ENCODE measurements at places on chromosomes 13 and 19. TPM values are rescaled to one million over a fixed set of nuclear protein-coding genes. Genes with fewer than 3 reads are reported as not detected.

- DNase-seq = no peak
Measured at GRCh38 chr13:42333613-42334328, 61.8 kb downstream of the AKAP11 start.

GRCh38 chr13:97715763-97716162 lies 237.7 kb upstream of the IPO5 start:
- DNase-seq = no peak

- DNase-seq = no peak
Measured at GRCh38 chr19:15453906-15454860, 4.4 kb upstream of the WIZ start.

DNA sequence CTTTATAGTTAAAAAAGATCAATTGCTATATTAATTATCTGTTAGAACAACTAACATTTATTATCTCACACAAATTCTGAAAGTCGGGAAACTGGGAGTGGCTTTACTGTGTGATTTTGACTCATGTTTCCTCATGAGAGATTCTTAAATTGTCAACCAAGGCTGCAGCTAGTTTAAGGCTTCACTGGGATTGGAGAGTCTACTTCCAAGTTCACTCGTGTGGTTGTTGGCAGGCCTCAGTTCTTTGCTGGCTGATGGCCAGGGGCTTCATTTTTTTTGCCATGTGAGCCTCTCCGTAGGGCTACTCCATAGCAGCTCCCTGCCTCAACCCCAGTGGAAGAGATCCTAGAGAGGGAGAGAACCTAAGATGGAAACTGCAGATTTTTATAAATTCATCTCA lies 24.5 kb upstream of the LPAR6 start:
- no peak for DNase-seq

- no peak for DNase-seq
Measured at GRCh38 chr19:23346696-23347095, 48.6 kb downstream of the ZNF91 start.

GRCh38 chr13:74726206-74726605 lies 592.0 kb upstream of the KLF12 start:
- DNase-seq = no peak

Gene ZNF223
- 0.96 TPM for total RNA-seq

- peak; percentile 15 for DNase-seq
Measured at GRCh38 chr13:37869756-37870488, at the start of gene TRPC4. Gene TRPC4, minus strand, starts transcription at chr13:37869772. Its CDS starts 86,439 bp downstream, at chr13:37783333.

Gene SOX21
- total RNA-seq = not detected

DNA sequence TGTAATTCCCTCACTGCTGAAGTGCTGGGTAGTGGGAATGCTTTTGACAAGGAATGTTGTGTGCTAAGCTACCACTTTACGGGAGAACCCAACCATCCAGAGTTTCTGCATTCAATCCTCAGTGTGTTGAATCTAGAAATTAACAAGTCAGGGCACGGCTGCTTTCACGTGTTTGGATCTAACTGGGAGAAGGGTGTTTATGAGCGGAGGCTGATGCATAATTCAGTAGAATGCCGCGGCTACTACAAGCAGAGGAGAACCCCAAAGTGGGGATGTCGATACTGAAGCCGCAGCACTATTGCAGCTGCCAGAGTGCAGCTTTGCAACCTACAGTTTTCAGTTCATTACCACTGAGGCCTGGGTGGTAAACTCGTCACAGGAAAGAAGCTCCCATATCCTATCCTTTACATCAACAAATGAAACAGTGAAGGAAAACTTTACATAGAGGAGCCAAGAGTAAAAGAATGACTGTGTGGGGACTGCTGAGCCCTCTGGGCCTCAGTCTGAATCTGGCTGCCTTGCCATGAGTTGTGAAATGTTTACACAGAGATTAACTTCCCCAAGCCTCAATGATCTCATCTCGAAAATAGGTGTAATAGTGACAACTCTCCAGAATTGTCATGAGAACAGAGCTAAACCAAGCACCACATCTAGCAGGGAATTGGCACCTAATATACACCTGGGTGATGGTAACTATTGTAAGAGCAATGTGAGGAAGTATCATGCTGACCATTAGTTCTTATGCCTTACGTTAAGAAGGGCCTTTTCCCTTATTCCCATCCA lies 531.7 kb downstream of the MYO16 start:
- DNase-seq = no peak

GRCh38 chr13:43981091-43981490 lies 101.4 kb downstream of the LACC1 start:
- DNase-seq = no peak

Gene ARHGEF7
- 56.6 TPM for total RNA-seq

DNA sequence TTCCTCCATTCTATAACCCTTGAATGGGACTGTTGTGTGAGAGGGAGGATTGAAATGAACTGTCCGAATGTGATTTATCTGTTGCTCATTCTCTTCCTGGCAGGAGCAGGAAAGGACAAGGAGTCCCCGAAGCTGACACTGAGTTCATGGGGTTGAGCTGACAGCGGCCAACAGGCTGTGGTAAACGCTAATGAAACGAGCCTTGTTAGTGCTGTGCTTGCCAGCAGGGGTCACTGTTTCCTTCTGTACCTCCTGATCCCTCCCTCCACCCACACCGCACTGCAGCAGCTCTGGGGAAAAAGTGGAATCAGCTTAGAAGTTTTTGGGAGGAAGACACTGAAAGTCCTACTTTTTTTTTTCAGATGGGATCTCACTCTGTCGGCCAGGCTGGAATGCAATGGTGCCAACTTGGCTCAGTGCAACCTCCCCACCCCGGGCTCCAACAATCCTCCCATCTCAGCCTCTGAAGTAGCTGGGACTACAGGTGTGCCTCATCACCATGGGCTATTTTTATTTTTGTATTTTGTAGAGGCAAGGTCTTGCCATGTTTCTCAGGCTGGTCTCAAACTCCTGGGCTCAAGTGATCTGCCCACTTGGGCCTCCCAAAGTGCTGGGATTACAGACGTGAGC lies 6.7 kb upstream of the ZNF761 start:
- DNase-seq = peak; percentile 82

GRCh38 chr13:42740753-42741152 lies 40.6 kb upstream of the FAM216B start:
- DNase-seq = no peak

DNA sequence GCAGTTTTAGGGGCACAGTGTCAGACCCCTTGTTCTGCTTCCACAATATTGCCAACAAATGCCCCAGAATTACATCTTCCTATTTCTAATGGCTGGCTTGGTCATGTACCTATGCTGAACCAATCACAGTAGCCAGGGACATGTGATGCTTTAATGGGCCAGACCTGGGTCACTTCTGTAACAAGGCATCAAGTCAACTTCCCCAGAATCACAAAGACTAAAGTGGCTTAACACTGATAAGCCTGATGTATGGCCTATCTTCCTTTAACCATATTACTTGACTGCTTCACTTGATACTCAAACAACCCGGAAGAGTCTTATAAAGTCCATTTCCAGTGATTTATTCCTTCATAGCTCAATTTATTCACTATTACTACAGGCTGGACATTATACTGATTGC lies 19.6 kb downstream of the LNX2 start:
- no peak for DNase-seq

Gene KLK14
- 0.69 TPM for total RNA-seq

DNA sequence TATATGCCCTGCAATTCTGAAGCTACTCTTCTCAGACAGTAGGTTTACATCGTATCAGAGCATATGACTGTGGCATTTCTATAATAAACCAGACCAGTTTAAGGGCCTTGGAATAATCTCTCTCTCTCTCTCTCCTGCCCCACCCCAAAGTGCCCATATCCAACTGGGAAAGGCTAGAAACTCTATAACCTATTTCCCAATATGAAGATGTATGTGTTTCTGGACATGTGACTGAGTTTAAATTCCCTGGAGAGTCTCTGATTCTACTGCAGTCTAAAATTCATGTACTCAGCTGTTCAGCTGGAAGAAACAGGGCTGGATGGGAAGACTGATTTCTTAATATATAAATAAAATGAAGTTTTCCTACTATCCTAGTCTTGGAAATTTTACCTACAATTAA lies 91.9 kb upstream of the MBNL2 start:
- DNase-seq = no peak

Gene ZNF208
- total RNA-seq = 1.7 TPM

DNA sequence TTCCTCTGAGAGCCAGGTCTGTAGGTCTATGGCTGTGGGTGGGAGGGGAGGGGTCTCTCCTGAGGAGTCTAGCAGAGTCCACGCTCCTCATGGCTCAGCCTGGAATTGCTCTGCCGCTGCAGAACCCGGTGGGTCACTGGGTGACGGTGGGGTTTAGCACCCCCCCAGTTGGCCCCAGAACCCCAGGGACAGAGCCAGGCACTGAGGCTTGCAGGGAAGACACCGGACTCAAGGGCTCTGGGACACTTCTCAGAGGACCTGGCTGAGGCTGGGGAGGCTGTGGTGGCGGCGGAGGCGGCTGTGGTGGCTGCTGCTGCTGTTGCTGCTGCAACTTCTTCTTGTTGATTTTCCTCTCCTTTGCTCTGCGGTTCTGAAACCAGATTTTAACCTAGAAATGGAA lies 6.1 kb downstream of the CDX2 start:
- DNase-seq = no peak

Gene ALOX5AP
- total RNA-seq = 21.7 TPM

Measured in activated naive CD4-positive, alpha-beta T cell treated with anti-CD3 and anti-CD28 coated beads for 36 hours (primary cell).